ENCODE measurements at places on chromosomes 1 and 21. TPM values are rescaled to one million over a fixed set of nuclear protein-coding genes. Genes with fewer than 3 reads are reported as not detected.

The CTSE gene
- not detected for total RNA-seq

The GIPC2 gene
- 4.0 TPM for total RNA-seq

The PM20D1 gene
- total RNA-seq: 1.7 TPM

The RIPK4 gene
- 0.13 TPM for total RNA-seq

The OPRD1 gene
- total RNA-seq: not detected

The OR2T2 gene
- total RNA-seq: not detected

The TSTD1 gene
- 12.0 TPM for total RNA-seq

The PKNOX1 gene
- 11.3 TPM for total RNA-seq

The AURKAIP1 gene
- 174 TPM for total RNA-seq

The HMCN1 gene
- total RNA-seq: 7.3 TPM

The SPRR3 gene
- not detected for total RNA-seq

The MNDA gene
- 6.9 TPM for total RNA-seq

The CAMK2N1 gene
- total RNA-seq: 11.7 TPM

The ESRRG gene
- 32.3 TPM for total RNA-seq

The BARHL2 gene
- total RNA-seq: not detected

The SELP gene
- 10.6 TPM for total RNA-seq

The GUCA2B gene
- total RNA-seq: not detected

The APCS gene
- not detected for total RNA-seq

The KNCN gene
- not detected for total RNA-seq

The FLAD1 gene
- total RNA-seq: 22.2 TPM

The CFHR4 gene
- total RNA-seq: not detected

The AMY1A gene
- total RNA-seq: not detected

The CSF3R gene
- 11.8 TPM for total RNA-seq

The C2CD2 gene
- total RNA-seq: 7.7 TPM

The MAPKAPK2 gene
- 242 TPM for total RNA-seq

The PLEKHG5 gene
- total RNA-seq: 14.9 TPM

The LRRC71 gene
- not detected for total RNA-seq

The SAMD11 gene
- total RNA-seq: 10.2 TPM

The UBXN10 gene
- total RNA-seq: 0.30 TPM

The TEDDM1 gene
- total RNA-seq: not detected

The CD48 gene
- total RNA-seq: 1.00 TPM

The OR2G6 gene
- not detected for total RNA-seq

The VASH2 gene
- total RNA-seq: 0.38 TPM

The OR6N1 gene
- not detected for total RNA-seq

The BCAN gene
- total RNA-seq: 0.16 TPM

The S100A1 gene
- total RNA-seq: 1,915 TPM

The OVAAL gene
- total RNA-seq: 6.3 TPM

The MIXL1 gene
- total RNA-seq: 0.27 TPM

The EXO1 gene
- total RNA-seq: 0.40 TPM

The GJB5 gene
- not detected for total RNA-seq

The LRRC3 gene
- total RNA-seq: 2.9 TPM

The IFI6 gene
- 32.4 TPM for total RNA-seq

The HHAT gene
- 2.4 TPM for total RNA-seq
